T47D (cell line): ENCODE measurements at places on chromosomes 4 and X.
A peak's percentile ranks its signal among the peaks of the same experiment; 100 is the strongest.

- no peak for DNase-seq
These were observed 205.2 kb downstream of the DKK2 start for GRCh38 chr4:106830879-106831278.

- DNase-seq: no peak
These were observed 3.9 kb downstream of the L1CAM start for GRCh38 chrX:153882086-153882498.

DNA sequence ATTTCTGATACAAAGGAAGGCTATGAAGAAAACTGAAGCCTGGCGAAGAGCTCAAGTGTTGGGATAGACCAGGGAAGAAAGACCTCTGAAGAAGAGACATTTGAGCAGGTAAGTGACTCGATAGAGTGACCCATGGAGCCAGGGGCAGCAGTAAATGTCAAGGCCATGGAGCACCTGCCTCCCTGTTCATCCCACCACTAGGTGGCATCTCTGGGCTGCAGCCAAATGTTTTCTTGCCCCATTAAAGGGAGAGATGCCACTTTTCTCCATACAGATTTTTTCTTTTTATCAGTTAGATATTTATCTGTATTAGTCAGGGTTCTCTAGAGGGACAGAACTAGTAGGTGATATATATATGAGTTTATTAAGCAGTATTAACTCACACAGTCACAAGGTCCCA lies 4.9 kb upstream of the ZNF81 start:
- peak; percentile 73 for DNase-seq

DNA sequence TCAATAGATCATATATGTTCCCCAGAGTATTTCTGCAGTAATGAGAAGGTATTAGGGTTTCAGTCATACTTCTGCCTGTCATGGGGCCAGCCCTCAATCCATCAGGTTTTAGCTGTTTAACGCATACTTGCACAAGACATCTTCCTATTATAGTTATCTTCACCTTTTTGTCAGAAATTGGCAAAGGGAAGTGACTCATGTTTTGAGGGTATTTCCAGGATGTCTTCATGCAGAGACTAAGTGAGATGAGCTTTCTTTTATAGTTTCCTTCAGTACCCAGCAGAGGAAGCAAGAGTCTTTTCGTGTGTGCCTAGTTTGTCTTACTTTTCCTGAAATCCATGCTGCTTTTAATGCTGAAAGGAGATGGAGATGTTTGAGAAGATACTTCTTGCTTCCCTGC lies 9.5 kb downstream of the CSTF2 start:
- DNase-seq: no peak

- no peak for DNase-seq
These were observed 85.0 kb upstream of the FAM241A start for GRCh38 chr4:112060212-112060611.

GRCh38 chrX:54397113-54397512 lies 39.3 kb upstream of the WNK3 start:
- DNase-seq: no peak

DNA sequence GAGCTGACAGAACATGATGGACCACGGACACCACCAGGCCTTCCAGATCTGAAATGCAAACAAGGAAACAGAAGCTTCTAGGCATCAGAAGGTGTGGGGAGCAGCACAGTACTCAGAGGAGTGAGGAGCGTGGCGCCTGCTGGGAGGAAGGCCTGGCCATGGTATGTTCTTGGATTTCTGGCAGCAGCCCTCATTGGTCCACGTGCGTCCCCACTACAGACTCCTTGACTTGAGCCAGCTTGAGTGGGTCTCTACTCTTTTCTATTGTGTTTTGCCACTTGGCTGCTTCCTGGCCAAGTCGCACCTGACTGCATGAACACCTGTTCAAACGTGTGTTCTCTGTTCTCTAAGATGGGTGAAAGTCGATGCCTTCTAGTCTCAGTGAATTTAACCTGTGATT lies 18.0 kb downstream of the ZNF275 start:
- DNase-seq: no peak

- DNase-seq: no peak
These were observed 62.2 kb downstream of the HAUS3 start for GRCh38 chr4:2179717-2180116.

- no peak for DNase-seq
These were observed 47.6 kb downstream of the CCNG2 start for GRCh38 chr4:77204621-77205020.

DNA sequence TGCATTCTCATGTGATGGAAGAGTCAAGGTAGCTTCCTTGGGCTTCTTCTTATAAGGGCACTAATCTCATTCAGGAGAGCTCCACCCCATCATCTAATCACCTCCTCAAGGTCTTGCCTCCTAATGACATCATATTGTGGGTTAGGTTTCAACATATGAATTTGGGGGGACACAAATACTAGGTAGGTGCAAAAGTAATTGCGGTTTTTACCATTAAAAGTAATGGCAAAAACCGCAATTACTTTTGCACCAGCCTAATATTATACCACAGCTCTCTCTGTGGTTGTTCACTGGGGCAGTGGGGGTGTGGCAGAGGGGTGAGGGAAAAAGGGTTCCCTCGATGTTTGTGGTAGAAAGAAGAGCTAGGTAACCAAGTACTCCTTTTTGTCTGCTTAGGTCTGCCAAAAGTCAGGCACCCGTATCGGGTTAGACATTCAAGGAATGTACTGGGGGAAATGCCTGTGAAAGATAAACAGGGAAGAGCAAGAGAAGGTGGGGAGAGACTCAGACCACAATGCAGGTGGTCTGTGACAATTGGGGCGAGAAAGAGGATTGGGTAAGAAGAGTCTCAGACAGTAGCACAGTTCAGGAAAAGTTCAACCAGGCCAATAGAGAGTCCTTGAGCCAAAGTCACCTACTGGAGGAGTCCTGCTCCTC lies 78.9 kb upstream of the MTM1 start:
- DNase-seq: no peak

DNA sequence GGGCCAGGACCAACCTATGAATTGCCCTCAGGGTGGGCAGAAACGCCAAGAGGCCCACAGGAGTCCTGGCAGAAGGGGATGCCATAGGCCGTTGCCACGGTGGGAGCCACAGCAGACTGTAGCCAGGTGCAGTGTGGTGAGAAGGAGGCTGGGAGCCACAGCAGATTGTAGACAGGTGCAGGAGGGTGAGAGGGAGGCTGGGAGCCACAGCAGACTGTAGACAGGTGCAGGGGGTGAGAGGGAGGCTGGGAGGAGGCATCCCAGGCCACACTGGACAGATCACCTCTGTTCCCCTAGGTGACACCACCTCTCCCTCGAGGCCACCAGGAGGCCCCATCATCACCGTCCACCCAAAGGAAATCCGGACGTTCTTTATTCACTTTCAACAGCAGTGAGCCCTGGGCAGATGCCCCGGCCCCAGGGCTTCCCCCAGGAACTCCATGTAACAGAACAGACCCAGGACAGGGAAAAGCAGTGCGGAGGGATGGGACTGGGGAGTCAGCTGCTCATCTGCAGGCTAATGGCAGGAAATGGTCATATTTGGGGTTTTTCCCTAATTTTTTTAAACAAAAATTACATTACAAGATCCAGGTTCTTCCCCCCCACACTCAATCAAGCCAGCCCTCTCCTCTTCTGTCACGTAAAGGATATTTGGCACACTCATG lies 19.5 kb upstream of the MRFAP1 start:
- no peak for DNase-seq

- no peak for DNase-seq
These were observed 70.0 kb downstream of the MGST2 start for GRCh38 chr4:139735381-139736273.

DNA sequence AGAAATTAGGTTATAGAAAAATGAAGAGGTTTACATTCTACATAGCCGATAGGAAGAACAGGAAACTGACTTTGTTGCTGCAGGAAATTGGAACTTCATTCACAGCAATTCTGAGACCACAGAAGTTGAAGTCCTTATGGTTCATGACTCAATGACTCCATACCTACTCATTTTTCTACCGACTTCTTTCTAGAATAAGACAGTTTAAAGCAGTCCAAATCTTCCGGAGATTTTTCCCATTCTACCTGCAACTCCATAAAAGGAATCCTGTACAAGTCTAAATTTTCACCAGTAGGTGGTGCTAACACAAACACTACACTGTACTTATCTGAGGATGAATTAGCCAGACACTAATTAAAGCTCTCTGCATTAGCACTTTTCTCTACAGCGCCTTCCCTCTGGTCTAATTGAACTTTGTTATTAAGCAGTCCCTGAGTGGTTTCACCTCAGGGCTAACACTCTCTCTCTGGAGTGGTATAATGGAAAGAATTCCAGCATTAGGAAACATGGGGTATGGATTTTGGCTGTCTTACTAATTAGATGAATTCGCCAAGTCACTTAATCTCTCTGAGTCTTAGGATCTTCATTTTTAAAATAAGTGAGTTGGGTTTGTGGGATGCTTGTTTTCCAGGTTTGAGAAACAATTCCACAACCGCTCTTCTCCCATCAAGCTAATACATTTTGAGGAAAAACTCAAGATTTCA lies 167.9 kb downstream of the SMIM20 start:
- DNase-seq: peak; percentile 57

DNA sequence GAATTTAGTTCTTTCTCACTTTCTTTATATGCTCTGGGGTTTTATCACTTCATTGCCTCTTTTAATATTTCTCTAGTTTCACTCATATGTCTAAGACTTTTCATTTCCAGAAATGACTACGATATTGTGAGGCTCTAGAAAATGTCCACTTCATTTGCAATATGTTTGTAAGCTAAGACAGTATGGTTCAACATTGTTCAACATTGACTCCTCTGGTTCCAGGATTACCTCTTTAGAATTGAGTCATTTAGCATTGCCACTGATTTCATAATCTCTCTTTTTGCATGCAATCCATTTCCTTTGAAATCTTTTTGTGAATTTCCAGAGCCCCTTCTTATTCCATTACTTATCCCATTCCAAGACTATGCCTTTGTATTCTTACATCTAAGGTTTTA lies 32.3 kb downstream of the BBS12 start:
- no peak for DNase-seq

- no peak for DNase-seq
These were observed 140.3 kb downstream of the INPP4B start for GRCh38 chr4:142705820-142706219.

- no peak for DNase-seq
These were observed 32.1 kb upstream of the GLRA2 start for GRCh38 chrX:14497184-14497666.

GRCh38 chr4:52592287-52592686 lies 66.8 kb downstream of the USP46 start:
- no peak for DNase-seq

- DNase-seq: no peak
These were observed 160.2 kb downstream of the MAGEB5 start for GRCh38 chrX:26376037-26376708.

- DNase-seq: no peak
These were observed 886.2 kb downstream of the ARAP2 start for GRCh38 chr4:35358001-35358584.

- no peak for DNase-seq
These were observed 63.1 kb downstream of the RTL9 start for GRCh38 chrX:110421500-110422455.

DNA sequence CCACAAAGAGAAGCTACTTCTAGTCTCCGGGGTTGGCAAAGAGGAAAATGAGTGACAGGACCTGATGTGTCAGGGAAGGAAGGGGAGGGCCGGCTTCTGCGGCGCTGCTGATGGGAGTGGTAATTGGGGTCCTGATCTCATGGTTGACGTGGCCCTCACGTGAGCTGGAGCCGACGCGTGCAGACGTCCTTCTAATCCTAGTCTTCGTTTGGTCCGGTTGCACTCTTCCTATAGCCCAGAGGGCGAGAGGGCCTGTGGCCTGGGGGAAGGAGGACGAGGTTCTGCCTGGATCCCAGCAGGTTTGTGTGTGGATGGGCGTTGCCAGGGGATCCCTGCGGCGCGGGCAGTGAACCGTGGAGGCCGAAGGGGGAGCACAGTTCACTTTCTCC lies at the start of gene ARMCX1:
Gene ARMCX1 (plus strand): TSS at position 186 of the 389 bp plus-strand sequence. CDS start 2,384 bp downstream, outside the sequence.
- peak; percentile 28 for DNase-seq
